ENCODE measurements at places on chromosomes 3 and 15. TPM values are rescaled to one million over a fixed set of nuclear protein-coding genes. Genes with fewer than 3 reads are reported as not detected.

PRC1 gene
- total RNA-seq: 44.3 TPM

PP2D1 gene
- total RNA-seq: not detected

ATP8B4 gene
- total RNA-seq: 2.7 TPM

- DNase-seq: no peak
Observed at GRCh38 chr3:35598804-35599203, 40.5 kb upstream of the ARPP21 start.

DNA sequence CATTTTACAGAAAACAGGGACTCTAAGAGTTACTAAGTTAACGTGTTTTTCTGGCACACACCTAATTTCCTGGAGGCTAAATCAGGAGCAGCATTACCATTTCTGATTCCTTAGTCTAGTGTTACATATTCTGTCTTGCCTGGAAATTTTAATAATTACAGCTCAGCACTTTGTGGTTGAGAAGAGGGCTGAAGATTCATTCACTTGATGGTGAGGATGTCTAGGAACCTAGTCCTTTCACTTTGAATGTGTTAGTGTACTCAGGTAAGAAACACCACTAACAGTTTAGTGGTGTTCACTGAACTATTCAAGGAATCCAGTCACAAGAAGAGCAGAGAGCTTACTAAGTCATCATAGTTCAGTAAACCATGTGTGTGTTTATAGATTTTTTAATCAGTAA lies 102.8 kb downstream of the STT3B start:
- DNase-seq: no peak

DNA sequence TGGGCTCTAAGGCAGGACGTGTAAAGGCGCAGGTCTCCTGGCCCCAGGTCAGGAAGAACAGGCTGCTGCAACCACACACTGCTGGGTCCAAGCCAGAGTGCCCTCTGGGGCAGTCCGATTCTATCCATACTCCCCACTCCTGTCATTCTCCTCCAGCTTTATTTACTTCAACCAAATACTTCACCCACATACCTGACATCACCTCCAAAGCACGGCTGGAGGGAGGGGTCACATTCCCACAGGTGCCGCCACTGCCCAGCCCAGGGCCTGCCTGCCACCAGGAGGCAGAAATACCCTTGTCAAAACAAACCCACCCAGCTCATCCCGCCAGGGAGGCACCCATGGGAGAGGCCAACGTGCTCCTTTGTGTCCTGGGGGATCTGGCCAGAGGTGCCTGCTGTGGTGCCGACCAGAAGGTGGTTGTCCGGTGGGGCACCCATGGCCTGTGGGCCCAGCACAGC lies 100.4 kb downstream of the DAPK2 start:
- peak; percentile 22 for DNase-seq

- no peak for DNase-seq
Observed at GRCh38 chr3:64195789-64196188, 29.5 kb downstream of the PRICKLE2 start.

DNA sequence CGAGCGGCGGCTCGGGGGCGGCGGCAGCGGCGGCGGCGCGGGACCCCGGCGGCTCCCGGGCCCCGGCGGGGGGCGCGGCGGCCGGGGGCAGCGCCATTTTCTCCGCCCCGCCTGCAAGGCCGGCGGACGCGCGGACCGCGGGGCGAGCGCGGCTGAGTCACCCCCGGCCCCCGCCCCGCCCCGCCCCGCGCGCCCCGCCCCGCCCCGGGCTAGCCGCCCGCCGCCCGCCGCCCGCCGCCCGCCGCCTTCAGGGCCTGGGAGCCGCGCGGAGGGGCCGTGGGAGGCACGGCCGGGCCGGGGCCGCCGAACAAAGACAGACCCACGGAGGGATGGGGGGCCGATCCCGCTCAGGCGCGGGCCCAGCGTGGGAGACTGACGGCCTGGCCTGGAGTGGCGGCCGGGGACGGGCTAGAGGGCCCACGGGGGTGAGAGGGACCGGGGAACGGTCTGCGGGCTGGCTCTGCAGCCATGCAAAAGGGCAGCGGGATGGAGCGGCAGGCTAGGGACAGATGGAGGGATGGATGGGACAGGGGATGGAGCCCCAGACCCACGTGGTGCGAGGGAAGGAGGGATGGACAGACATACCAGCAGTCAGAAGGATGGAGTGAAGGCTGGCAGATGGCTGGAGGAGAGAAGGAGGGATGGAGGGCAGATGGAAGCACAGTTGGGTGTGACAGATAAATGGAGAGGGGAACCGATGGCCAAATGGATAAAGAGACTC lies at the start of gene EIF4E3:
Gene EIF4E3 (minus strand): TSS at position 132 of the 721 bp plus-strand sequence. CDS start 35 bp downstream, at position 97.
- peak; percentile 31 for DNase-seq
